Activated CD8-positive, alpha-beta T cell treated with anti-CD3 and anti-CD28 coated beads for 36 hours (primary cell): ENCODE measurements at places on chromosomes 1 and 21. TPM values are rescaled to one million over a fixed set of nuclear protein-coding genes. Genes with fewer than 3 reads are reported as not detected.
A peak's percentile ranks its signal among the peaks of the same experiment; 100 is the strongest.

CDA gene
- total RNA-seq, result not detected

TDRD5 gene
- not detected for total RNA-seq

TFF1 gene
- total RNA-seq, result 1.1 TPM

ADAR gene
- 267 TPM for total RNA-seq

GRCh38 chr1:116910379-116911187, 867 bp downstream of the PTGFRN start:
- H3K4me1 ChIP-seq, result peaks cover 8% of the 10 kb centered on the region
- no peak overlapping the region for H3K4me3 ChIP-seq
- H3K27me3 ChIP-seq, result peaks cover 3% of the 10 kb centered on the region
- no peaks in the 10 kb centered on the region for H3K36me3 ChIP-seq

- no peak overlapping the region for H3K4me3 ChIP-seq
- no peak for DNase-seq
- H3K36me3 ChIP-seq, result no peaks in the 10 kb centered on the region
- H3K4me1 ChIP-seq, result no peaks in the 10 kb centered on the region
- no peak overlapping the region for H3K27ac ChIP-seq
- no peaks in the 10 kb centered on the region for H3K27me3 ChIP-seq
Observed at GRCh38 chr1:64065571-64065970, 137.9 kb upstream of the UBE2U start.

- no peaks in the 10 kb centered on the region for H3K36me3 ChIP-seq
- H3K27ac ChIP-seq, result no peak overlapping the region
- DNase-seq, result peak; percentile 13
- H3K27me3 ChIP-seq, result peaks cover 13% of the 10 kb centered on the region
- peak overlapping the region; percentile 36 for H3K4me3 ChIP-seq
- H3K4me1 ChIP-seq, result peaks cover 11% of the 10 kb centered on the region
Observed at GRCh38 chr1:246788895-246789338, 64.7 kb downstream of the SCCPDH start.

- peaks cover 33% of the 10 kb centered on the region for H3K4me1 ChIP-seq
- peak overlapping the region; percentile 86 for H3K4me3 ChIP-seq
- no peaks in the 10 kb centered on the region for H3K27me3 ChIP-seq
- peaks cover 67% of the 10 kb centered on the region for H3K36me3 ChIP-seq
- H3K27ac ChIP-seq, result peak overlapping the region; percentile 100
Observed at GRCh38 chr21:33541105-33541711, 709 bp downstream of the GART start.

DNA sequence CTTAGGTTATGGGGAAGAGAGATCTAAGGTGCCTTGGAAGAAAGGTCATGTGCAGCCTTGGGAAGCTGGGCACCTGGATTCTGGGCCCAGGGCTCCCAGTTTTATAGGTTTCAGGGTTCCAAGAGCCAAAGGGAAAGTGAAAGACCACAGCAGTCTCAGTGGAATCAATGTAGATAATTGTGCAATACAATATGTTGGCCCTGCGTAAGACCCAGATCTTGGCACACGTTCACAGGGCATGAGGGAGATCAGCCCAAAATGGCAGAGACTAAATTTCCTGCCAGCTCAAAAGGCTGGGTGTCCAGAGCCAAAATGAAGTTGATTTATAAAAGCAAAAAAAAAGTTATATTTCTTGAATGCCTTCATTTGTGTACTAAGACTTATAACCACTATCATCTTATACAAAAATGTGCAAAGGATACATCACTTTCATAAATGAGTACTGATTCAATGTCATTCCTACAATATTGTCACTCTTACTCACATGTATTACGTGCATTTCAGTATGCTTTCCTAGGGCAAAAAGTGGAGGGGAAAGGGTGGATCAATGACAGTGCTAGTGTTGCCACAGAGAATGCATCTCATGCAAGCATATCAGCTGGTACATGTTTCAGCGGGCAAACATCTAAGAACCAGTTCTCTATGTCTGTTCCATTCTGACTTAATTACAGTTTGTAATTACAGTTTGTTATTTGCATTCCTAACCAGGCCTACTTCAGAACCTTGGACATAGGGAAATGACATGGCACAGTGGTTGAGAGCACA, 22.5 kb upstream of the NPL start:
- H3K4me1 ChIP-seq, result no peaks in the 10 kb centered on the region
- peaks cover 20% of the 10 kb centered on the region for H3K27me3 ChIP-seq
- no peak overlapping the region for H3K27ac ChIP-seq
- no peak for DNase-seq
- no peaks in the 10 kb centered on the region for H3K36me3 ChIP-seq

GRCh38 chr1:6106321-6106731, 60.6 kb downstream of the KCNAB2 start:
- H3K4me3 ChIP-seq, result no peak overlapping the region
- peaks cover 16% of the 10 kb centered on the region for H3K27me3 ChIP-seq
- no peaks in the 10 kb centered on the region for H3K36me3 ChIP-seq

DNA sequence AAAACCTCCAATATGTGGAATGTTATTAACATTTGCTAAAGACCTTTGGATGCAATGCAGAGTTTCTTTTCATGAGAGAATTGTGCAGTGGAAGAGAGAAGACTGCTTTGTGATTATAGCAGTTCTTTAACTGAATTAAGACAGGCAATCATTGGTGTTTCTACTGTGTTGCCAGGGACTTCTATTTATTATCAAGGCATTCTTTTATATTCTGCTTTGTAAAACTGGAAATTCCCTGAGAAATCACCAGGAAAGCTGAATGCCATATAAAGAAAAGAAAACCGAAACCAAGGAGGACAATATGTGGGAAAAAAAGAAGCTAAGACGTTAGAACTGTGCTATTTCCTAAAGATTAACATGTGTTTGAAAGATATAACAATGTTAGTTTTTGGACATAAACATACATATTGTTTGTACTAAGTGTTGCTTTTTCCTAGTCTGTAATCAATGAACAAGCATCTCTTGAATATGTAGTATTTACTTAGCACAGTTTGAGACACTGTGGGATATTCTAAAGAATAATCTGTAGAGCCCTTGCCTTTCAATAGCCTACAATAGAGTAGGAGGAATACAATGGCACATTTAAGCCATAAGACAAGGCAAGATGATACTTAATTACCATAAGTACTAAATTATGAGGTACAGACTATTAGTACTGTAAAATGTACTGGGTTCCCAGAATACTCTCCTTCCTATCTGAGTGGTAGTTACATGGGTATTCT, 47.1 kb downstream of the EXTL2 start:
- peaks cover 14% of the 10 kb centered on the region for H3K27me3 ChIP-seq
- no peak overlapping the region for H3K27ac ChIP-seq
- no peaks in the 10 kb centered on the region for H3K36me3 ChIP-seq

GRCh38 chr1:96384611-96385010, 337.0 kb upstream of the PTBP2 start:
- H3K4me3 ChIP-seq, result no peak overlapping the region
- H3K36me3 ChIP-seq, result no peaks in the 10 kb centered on the region
- no peaks in the 10 kb centered on the region for H3K27me3 ChIP-seq
- H3K27ac ChIP-seq, result no peak overlapping the region
- DNase-seq, result no peak
